ENCODE measurements at places on chromosomes 5 and 9.

GRCh38 chr9:94979904-94980507 is 253.5 kb downstream of the AOPEP start:
- no peak for DNase-seq

GRCh38 chr9:114769624-114770023 is 36.2 kb downstream of the TNFSF15 start:
- DNase-seq, result no peak

DNA sequence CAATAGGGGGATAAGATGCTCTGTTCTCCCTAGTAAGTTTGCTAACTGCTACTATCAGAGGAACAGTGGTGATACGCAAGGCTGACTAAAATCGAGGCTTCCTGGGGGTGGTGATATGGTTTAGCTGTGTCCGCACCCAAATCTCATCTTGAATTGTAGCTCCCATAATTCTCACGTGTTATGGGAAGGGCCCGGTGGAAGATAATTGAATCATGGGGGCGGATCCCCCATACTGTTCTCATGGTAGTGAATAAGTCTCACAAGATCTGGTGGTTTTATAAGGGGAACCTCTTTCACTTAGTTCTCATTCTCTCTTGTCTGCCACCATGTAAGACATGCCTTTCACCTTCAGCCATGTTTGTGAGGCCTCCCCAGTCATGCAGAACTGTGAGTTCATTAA is 135.1 kb downstream of the LHFPL2 start:
- DNase-seq, result no peak

- no peak for DNase-seq
These were observed 25.8 kb upstream of the PRXL2C start for GRCh38 chr9:96680812-96681499.

GRCh38 chr5:72280581-72281069 is 39.4 kb downstream of the MRPS27 start:
- DNase-seq, result no peak

- DNase-seq, result peak; percentile 93
These were observed 115.9 kb downstream of the CDC42SE2 start for GRCh38 chr5:131379723-131380122.

- no peak for DNase-seq
These were observed 7.9 kb downstream of the GABRP start for GRCh38 chr5:170791325-170791954.

- no peak for DNase-seq
These were observed 376.4 kb downstream of the CHSY3 start for GRCh38 chr5:130280528-130281217.

DNA sequence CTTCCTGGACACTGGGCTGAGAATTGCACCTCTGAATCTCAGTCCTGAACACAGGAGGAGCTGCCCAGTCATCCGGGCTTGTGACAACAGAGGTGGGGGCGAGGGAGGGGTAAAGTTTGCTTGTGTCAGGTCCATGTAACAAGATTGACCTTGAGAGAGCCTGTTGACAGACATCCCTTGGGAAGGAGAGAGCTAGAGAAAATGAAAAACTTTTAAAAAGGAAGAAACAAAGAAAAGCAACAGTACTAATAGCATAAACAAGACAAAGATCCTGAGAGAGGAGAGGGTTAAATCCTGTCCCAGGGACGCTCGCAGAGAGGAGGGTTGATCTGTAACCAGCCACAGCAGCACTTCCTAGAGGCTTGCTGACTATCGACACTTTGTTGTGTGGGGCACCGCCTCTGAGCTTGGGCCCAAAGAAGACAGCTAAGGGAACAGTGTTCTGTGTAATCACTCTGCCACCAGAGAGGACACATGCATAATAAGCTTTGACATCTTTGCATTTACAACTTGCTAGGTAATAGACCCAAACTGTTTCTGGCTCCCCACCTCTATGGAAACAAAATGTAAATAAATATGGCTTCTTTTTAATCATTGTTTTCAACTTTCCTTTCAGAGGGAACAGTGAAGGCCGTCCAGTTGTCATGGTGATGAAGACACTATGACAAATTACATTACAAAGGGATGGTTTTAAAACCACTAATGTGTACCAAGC is 363.7 kb downstream of the CSNK1G3 start:
- no peak for DNase-seq

DNA sequence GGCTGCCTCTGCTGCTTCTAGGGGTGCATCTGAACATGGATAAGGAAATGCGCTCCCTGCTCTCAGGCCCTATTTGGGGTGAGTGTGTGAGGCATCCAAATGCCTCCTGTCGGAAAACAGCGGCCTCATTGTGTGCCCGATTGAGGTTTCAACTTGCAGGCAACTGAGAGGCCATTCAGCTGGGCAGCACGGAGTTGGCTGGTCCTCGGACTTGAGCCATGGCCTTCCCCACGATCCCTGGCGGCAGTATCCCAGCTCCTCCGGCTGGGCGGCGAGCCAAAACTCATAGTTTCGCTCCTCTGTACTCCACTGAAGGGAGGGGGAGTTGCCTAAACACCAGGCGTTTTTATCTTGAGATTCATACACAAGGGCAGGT is 597.3 kb upstream of the SGCD start:
- no peak for DNase-seq

DNA sequence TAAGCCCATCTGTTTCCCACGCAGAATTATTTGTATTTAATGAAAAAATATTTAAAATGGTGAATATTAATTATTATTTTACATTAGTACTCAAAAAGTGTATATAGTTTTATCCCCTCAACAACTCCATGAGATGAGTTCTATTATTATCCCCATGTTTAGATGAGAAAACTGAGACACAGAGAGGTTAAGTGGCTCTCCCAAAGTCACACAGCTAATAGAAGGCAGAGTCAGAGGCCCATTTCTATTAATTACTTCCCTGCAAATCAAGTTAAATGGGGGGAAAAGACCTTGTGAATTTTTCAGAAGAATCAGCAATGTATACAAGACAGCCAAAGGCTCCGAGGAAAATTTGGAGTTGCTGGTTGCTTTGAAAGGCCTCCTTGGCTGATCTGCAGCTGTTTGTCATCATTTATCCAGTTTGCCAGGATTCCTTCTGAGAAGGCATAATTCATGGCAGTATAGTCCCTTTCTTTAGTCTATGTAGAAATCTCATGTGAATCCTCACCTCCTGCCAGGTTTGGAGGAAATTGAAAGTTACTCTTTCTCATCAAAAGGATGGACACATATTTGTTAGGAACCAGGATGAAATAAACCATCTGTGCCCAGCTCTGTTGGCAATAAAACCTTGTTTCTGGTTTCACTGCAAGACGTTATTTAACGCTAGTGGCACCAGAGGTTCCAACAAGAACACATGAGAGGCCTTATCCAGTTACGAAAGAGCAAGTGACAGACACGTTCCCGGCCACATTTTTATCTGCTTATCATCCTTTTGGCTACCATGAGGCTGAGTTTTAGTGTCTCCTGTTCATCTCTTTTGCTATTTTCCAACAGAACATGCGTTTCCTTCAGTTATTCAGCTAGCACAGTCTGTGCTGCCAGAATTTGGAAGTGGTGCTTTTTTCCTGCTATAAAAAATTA is 621 bp downstream of the FYB1 start:
- DNase-seq, result no peak

DNA sequence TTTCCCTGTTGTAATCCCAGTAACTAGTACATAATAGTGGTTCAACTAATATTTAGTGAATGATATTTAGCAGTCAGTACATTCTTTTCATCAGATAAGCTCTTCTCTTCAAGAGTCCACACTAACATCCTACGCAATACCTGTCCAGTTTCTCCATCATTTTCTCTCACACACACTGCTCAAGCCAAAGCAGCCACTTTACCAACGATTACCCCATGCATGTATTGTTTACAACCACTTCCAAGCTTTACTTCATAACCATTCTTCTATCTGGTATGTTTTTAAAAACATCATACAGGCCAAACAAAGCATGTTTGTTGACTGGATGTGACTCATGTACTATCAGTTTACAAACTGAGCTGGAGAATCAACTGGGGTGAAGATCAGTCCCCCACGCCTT is 7.3 kb downstream of the UBTD2 start:
- no peak for DNase-seq

- no peak for DNase-seq
These were observed 134.5 kb upstream of the SMIM23 start for GRCh38 chr5:171651102-171651501.

GRCh38 chr9:134178768-134179551 is 14.6 kb upstream of the RNU6ATAC start:
- DNase-seq, result no peak

DNA sequence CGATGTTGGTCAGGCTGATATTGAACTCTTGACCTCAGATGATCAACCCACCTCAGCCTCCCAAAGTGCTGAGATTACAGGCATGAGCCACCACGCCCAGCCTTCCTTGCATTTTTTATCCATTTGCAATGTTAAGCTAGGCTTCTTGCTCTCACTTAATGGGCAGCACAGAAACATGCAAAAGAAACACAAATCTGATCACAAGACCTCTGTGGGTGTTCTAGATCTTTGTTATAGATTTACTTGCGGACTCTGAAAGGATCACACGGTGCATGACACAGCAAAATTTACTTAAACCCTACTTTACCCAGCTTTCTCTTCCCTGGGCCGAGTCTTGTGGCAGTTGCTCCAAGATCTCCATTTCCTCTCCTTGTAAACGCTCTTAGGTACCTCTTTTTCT is 71.3 kb downstream of the PSAT1 start:
- DNase-seq, result no peak

DNA sequence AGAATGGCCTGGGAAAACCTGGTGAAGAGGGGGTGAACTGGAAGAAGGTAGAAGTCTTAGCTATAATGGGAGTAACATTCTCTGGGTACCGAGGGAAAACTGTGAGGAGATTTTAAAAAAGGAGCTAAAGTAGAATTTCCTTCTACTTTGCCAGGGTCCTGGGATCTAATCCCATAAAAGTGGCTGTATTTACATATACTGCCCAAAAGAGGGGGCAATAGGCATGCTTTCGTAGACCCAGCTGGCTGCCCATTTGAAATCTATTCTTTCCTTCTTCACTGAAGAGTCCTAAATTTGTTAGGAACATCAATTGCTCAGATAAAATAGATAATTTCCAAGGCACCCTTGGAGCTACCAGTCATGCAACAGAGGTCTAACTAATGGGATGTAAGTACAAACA is 159.2 kb downstream of the CDC42SE2 start:
- DNase-seq, result no peak

GRCh38 chr9:14156046-14156445 is 157.9 kb downstream of the NFIB start:
- no peak for DNase-seq

DNA sequence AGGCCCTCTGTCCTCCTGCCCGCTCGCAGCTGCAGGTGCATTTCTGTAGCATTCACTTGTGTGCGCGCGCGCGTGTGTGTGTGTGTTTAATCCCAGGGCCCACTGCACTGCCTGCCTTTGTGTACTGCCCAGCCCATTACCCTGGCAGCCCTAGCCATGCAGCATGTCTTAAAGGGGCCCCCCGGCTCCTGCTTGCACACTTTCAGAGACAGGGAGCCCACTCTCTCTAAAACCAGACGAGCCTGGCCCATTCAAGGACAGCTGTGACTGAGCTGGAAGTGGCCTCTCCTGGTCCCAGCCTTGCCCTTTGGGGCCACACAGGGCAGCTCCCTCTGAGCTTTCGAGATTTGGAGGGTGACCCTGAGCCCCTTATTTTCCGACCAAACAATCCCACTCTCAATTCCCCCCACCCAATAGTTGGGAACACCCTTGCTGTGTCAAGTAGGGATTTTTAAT is 98.9 kb downstream of the DAB2IP start:
- no peak for DNase-seq

- no peak for DNase-seq
These were observed 182.5 kb downstream of the NTRK2 start for GRCh38 chr9:84851935-84852585.

GRCh38 chr5:151079838-151080612 is 809 bp downstream of the TNIP1 start:
- DNase-seq, result no peak

GRCh38 chr9:133356391-133357091 is at the start of the genes SURF1 and SURF2:
Gene SURF1, minus strand, starts transcription at chr9:133356487. Its CDS starts 34 bp downstream, at chr9:133356453.
Gene SURF2, plus strand, starts transcription at chr9:133356550. Its CDS starts 43 bp downstream, at chr9:133356593.
- peak; percentile 88 for DNase-seq

- no peak for DNase-seq
These were observed 19.4 kb downstream of the LURAP1L start for GRCh38 chr9:12794101-12794799.

GRCh38 chr5:178449163-178450070 is 140.8 kb downstream of the COL23A1 start:
- DNase-seq, result no peak

DNA sequence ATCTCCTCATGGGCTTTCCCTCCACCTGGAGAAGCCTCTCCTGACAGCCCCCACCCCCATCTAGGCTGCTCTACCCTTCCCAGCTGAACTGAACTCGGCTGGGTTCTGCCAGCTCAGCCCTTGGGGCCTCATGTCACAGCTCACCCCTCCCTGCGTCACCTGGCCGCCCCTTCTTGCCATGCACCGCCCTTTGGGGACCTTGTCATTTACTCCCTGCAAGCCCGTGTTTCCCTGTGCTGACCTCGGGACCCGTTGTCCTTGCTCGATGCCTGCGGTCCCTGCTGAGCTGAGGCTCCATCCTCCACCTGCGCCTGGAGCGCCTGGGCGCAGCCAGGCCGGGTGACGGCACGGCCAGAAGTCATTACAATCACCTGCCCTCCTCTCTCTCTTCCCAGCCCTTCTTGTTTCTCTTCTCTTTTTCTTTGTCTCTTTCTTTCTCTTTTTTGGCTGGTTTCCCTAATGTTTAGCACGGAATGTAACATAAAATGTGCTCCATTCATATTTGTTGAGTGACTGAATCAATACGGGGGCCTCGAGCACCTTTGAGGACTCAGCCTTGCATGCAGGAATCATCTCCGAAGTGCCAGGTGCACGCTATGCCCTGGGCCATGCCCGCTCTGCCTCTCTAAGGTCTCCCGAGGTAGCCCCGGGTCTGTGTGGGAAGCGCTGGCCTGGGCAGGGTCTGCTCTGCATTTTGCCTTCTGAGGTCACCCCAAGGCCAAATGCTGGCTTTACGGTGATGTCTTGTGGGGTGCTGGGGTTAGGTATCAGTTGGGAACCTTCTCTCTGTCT is 48.1 kb upstream of the COL5A1 start:
- no peak for DNase-seq

GRCh38 chr5:122693963-122694362 is 80.9 kb upstream of the SNX2 start:
- DNase-seq, result no peak

- DNase-seq, result no peak
These were observed 79.2 kb downstream of the C9orf152 start for GRCh38 chr9:110128664-110129329.

- no peak for DNase-seq
These were observed 53.6 kb downstream of the HMHB1 start for GRCh38 chr5:143865426-143866025.

- no peak for DNase-seq
These were observed 1791.1 kb downstream of the MAT2B start for GRCh38 chr5:165296401-165297130.

DNA sequence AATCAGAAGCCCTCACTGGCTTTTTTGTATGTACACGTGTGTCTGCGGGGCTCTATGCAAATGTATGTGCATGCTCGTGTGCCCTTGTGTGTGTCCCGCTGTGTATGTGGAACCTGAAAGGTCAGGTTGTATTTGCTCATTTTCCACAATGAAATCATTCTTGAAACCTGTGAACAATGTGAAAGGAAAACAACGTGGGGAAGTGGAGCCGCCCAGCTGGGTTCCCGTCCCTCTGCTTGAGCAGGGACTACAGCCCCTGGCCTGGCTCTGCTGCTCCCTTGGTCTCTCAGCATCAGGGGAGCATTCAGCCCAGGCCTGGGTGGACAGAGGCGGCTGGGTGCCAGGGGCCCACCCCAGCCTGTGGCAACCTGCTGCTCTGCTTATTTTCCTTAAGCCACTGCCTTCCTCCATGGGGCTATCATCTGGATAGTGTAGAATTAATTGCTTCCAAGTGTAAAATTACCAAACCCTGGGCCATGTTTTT is 3.0 kb downstream of the ECSCR start:
- no peak for DNase-seq

GRCh38 chr5:92560698-92561401 is 1020.2 kb downstream of the NR2F1-AS1 start:
- no peak for DNase-seq
